ENCODE measurements at places on chromosomes 5 and 9. TPM values are rescaled to one million over a fixed set of nuclear protein-coding genes. Genes with fewer than 3 reads are reported as not detected.

DNA sequence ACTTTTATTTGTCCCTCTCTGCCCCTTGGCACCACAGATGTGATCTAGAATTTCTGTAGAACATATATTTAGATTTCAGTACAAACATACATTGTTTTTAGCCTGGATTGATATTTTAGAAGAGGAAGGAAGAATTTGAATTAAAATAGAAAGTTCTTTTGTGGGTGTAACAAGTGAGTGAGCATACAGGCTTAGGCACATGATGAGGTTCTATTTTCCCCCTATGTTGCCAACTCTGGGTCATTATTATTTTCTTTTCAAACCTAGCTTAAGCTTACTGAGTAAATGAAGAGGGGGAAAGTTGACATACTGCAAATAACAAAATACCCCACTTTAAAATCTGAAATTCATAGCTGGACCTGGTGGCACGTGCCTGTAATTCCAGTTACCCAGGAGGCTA, 102.9 kb downstream of the GCNT1 start:
- DNase-seq: no peak
- peaks cover 6% of the 10 kb centered on the region for H3K4me1 ChIP-seq
- no peak overlapping the region for H3K4me3 ChIP-seq
- H3K36me3 ChIP-seq: no peaks in the 10 kb centered on the region
- H3K27me3 ChIP-seq: peaks cover 4% of the 10 kb centered on the region

The TAS2R1 gene
- not detected for total RNA-seq

The PCDH12 gene
- 2.2 TPM for total RNA-seq

DNA sequence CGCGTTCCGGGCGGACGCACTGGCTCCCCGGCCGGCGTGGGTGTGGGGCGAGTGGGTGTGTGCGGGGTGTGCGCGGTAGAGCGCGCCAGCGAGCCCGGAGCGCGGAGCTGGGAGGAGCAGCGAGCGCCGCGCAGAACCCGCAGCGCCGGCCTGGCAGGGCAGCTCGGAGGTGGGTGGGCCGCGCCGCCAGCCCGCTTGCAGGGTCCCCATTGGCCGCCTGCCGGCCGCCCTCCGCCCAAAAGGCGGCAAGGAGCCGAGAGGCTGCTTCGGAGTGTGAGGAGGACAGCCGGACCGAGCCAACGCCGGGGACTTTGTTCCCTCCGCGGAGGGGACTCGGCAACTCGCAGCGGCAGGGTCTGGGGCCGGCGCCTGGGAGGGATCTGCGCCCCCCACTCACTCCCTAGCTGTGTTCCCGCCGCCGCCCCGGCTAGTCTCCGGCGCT, at the start of gene DAPK1:
Gene DAPK1 (plus strand): TSS at position 264 of the 442 bp plus-strand sequence. CDS start 1,211 bp downstream, outside the sequence.
- H3K27ac ChIP-seq: no peak within 1 kb of the TSS
- H3K4me3 ChIP-seq: peak within 1 kb of the TSS; percentile 61
- H3K4me1 ChIP-seq: peaks cover 10% of the 10 kb centered on the region

DNA sequence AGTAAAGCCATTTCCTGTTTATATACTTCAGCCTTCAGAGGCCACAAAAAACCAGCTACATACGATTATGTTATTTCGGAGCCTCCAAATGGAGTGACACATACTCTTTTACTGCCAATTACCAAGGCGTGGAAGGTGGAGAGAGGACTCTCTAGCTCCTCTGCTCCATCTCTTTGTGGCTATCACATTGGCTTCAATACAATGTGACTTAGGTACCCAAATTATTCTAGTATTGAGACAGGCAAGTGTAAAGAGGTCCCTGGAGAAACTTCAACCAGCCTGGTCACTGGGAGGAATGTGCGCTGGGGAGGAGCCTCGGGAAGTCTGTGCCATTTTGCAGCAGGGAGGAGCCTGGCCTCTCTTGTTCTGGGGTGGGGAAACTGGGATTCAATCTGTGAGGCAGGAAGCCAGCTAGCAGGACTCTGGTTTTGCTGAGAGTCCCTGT, 85.8 kb upstream of the TAS2R1 start:
- H3K27me3 ChIP-seq: no peaks in the 10 kb centered on the region
- no peak overlapping the region for H3K4me3 ChIP-seq
- no peak overlapping the region for H3K27ac ChIP-seq
- H3K4me1 ChIP-seq: no peaks in the 10 kb centered on the region
- H3K36me3 ChIP-seq: no peaks in the 10 kb centered on the region
- DNase-seq: no peak

DNA sequence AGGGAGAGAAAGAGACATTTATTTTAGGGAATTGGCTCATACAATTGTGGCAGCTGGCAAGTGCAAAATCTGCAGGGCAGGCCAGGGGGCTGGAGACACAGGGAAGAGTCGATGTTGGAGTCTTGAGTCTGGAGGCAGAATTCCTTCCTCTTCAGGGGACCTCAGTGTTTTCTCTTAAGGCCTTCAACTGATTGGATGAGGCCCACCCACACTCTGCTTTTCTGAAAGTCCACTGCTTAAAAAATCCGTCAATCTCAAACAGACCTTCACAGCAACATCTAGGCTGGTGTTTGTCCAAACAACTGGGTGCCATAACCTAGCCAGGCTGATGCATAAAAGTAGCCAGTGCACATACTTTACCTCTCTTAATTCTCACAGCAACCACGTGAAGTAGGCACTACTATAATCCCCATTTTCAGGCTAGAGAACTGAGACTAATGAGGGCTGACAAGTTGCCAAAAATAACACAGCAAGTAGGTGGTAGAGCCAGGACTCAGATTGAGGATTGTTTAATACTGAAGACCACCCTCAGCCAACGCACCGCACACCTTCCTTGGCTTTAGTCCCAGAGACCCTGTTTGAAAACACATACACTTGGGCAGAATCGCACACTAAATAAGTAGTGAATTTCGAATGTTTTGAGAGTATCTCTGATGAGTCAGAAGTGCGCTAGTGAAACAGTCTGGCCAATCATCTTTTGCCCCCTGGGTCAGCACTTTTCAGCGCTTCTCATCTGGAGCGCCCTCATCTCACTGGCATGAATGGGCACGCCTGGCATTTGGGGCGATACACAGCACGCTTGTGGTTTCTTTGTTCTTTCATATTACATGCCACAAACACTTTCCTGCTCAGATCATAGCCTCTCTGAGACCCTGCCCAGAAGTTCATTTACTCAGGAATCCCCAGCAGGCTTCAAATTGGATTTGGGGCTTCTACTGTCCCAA, 591.4 kb downstream of the CCDC171 start:
- H3K36me3 ChIP-seq: no peaks in the 10 kb centered on the region
- H3K27me3 ChIP-seq: no peaks in the 10 kb centered on the region
- no peak overlapping the region for H3K27ac ChIP-seq
- no peak overlapping the region for H3K4me3 ChIP-seq
- DNase-seq: no peak
- H3K4me1 ChIP-seq: no peaks in the 10 kb centered on the region

DNA sequence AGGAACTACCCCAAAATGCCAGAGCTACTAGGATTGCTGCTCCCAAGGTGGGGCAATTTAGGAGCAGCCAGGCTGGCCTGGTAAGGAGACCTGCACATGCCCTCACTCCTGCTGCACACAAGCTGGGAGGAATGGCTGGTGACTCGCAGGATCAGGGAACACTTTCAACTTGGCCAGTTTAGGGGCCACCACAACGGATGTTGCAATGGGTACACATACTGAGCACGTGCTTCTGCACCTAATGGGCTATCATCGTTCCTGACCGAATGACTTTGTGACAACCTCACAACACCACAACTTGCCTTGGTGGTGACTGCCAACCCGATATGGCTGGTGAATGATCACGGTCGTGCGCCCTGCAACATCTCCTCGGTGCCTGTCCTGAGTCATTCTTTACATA, 172.0 kb downstream of the ROR2 start:
- H3K4me1 ChIP-seq: peaks cover 7% of the 10 kb centered on the region
- H3K36me3 ChIP-seq: no peaks in the 10 kb centered on the region
- H3K27ac ChIP-seq: no peak overlapping the region
- DNase-seq: no peak
- peaks cover 27% of the 10 kb centered on the region for H3K27me3 ChIP-seq

DNA sequence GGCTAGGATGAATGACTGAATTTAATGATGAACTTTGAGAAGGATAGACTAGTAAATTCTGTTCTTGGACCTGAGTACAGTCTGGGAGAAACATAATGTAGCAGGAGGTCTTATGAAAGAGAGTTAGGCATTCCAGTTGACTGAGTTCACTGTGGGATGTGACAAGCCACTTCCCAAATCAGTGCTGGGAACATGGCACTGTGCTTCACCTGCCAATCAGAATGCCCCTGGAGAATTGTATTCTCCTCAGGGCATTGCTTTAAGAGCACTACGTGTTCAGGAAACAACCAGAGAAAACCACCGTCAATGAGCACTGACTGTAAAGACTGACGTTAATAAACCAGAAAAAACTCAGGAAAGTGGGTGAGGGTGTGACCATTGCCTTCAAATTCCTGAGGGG, 1.2 kb downstream of the CCDC107 start:
- H3K4me1 ChIP-seq: peaks cover 72% of the 10 kb centered on the region
- H3K27me3 ChIP-seq: peaks cover 7% of the 10 kb centered on the region
- DNase-seq: no peak
- H3K36me3 ChIP-seq: peaks cover 35% of the 10 kb centered on the region

The RNF180 gene
- not detected for total RNA-seq

GRCh38 chr9:82797534-82797933, 265.4 kb downstream of the RASEF start:
- no peak overlapping the region for H3K27ac ChIP-seq
- H3K4me3 ChIP-seq: no peak overlapping the region
- no peaks in the 10 kb centered on the region for H3K27me3 ChIP-seq

The ARAP3 gene
- total RNA-seq: 10.9 TPM

DNA sequence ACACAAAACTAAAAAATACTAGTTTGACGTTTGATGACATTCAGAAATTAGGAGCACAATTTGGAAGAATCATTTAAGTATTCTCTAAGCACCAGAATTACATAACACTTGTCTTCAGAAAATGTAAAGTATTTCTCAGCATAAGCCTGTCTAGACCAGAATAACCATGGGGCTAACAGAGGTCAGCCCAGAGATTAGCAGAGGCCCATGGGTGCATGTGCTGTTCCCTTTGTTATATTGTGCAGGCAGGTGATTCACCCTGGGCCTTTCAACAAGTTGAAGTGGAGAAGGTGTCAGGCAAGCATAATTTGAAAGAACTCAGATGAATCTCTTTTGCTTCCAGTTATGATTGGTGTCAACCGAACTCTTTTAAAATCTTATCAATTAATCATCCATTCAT, 227.9 kb downstream of the LURAP1L start:
- no peak overlapping the region for H3K27ac ChIP-seq
- no peak for DNase-seq
- no peaks in the 10 kb centered on the region for H3K36me3 ChIP-seq
- no peaks in the 10 kb centered on the region for H3K27me3 ChIP-seq
- no peaks in the 10 kb centered on the region for H3K4me1 ChIP-seq

GRCh38 chr9:134037641-134038040, 12.4 kb downstream of the BRD3OS start:
- no peaks in the 10 kb centered on the region for H3K4me1 ChIP-seq
- no peaks in the 10 kb centered on the region for H3K27me3 ChIP-seq

DNA sequence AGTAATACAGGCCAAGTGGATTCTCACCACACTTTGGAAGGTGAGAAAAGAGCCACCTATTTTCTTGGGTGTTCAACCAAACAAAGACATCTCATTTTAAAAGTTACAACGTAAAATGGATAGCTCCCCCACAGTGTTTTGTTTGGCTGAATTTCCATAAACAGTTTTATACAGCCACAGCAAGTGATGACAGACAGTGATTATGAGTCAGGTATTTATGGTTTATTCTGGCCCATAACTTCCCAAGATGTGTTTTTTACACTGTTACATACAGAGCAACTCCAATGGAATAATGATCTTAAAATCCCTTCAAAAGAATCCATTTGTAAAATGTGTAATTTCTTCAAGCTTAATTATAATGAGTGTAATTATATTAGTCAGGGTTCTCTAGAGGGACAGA, 421.3 kb downstream of the TLE1 start:
- H3K27me3 ChIP-seq: no peaks in the 10 kb centered on the region
- H3K36me3 ChIP-seq: no peaks in the 10 kb centered on the region
- no peak for DNase-seq
- H3K4me3 ChIP-seq: no peak overlapping the region
- H3K4me1 ChIP-seq: no peaks in the 10 kb centered on the region

DNA sequence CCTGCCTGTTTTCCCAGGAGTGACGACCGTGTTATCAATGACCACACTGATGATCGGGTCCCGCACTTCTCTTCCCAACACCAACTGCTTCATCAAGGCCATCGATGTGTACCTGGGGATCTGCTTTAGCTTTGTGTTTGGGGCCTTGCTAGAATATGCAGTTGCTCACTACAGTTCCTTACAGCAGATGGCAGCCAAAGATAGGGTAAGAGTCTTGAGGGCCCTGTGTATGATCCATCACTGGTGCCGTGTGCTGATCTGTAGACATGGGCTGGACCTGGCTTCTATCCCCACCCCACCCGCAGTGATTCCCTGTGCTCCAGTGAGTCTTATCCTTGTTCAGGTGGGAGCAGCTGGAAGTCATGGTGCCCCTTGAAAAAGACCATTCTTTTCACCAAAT, 26.0 kb downstream of the GABRP start:
- no peak overlapping the region for H3K27ac ChIP-seq
- H3K4me3 ChIP-seq: no peak overlapping the region
- H3K27me3 ChIP-seq: no peaks in the 10 kb centered on the region
- no peak for DNase-seq
- no peaks in the 10 kb centered on the region for H3K36me3 ChIP-seq

The IRX1 gene
- not detected for total RNA-seq

GRCh38 chr5:160434022-160434531, 12.4 kb downstream of the PTTG1 start:
- H3K27me3 ChIP-seq: no peaks in the 10 kb centered on the region
- H3K36me3 ChIP-seq: peaks cover 10% of the 10 kb centered on the region
- H3K4me1 ChIP-seq: peaks cover 19% of the 10 kb centered on the region

DNA sequence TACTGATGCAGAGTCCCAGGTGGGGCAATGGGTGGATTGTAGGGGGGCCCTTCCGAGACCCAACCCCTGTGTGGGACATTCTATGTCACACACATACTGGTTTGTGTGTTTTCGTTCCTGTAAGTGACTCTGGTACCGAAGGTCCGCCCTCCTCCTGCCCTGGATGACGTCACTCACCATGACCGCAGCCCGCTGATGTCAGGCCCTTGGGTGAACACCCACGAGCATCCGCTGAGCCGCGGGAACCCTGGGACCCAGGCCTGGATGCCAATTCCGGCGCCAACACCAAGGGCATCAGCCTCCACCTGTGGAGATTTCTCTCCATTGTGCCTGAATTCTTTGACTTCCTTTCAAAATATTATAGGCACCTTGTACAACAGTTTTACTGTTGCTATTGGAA, 184.3 kb downstream of the MTRR start:
- no peak overlapping the region for H3K4me3 ChIP-seq
- H3K36me3 ChIP-seq: no peaks in the 10 kb centered on the region

DNA sequence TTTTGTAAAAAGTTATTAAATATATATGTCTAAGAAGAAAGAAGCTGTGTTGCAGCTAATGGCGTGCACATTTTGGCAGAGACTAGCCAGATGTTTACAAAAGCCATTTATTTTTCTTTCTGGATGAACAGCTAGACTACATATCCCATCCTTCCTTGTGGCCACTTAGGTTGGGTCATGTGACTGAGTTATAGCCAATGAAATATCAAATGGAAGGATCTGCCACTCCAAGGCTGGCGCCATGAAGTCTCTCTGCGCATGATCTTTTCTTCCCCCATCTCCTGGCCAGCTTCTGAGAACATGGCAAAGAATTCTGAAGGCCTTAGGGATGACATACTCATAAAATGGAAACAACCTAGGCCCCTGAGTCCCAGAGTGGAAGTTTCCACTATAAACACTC, 244.2 kb upstream of the DAB2 start:
- no peak overlapping the region for H3K27ac ChIP-seq
- no peak overlapping the region for H3K4me3 ChIP-seq
- H3K36me3 ChIP-seq: no peaks in the 10 kb centered on the region
- peaks cover 20% of the 10 kb centered on the region for H3K27me3 ChIP-seq
- no peaks in the 10 kb centered on the region for H3K4me1 ChIP-seq
- no peak for DNase-seq
